Naive thymus-derived CD4-positive, alpha-beta T cell (primary cell): ENCODE measurements at places on chromosomes 4 and X. TPM values are rescaled to one million over a fixed set of nuclear protein-coding genes. Genes with fewer than 3 reads are reported as not detected.

DNA sequence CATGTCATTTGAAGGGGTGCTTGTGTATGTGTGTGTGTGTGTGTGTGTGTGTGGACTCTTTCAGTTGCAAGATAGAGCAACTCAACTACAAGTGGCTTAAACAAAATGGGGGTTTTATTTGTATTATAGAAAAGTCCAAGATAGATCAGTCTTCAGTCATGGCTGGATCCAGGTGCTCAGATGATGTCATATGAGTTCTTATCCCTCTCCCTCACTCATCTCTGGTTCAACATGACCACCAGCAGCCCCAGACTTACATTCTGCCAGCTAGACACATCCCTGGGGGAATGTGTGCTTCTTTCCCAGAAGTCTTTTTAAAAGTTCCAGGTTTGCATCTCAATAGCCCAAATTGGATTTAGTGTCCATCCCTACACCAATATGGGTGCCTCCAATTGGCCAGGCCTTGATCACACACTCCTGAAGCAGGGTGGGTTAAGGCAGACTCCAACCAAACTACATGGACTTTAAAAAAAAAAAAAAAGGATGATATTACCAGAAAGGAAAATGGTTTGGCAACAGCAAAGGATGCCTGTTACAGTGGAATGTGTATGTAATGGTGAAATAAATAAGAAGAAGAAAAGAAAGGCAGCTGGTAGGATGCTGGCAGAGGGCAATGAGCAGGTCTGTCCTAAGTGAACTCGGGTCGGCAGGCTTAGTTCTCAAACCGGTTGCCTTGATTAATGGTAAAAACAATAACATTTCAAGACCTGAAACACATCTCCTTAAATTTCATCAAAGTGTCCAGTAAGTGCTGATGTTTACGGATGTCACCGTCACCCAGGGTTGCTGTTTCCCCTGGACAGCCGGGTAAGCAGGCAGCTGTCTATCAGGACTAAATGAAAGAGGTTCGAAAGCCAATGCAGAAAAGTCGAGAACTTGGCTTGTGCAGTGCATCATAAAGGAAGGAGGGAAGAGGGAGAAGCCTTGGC is 107.7 kb downstream of the SMIM20 start:
- no peak for DNase-seq

DNA sequence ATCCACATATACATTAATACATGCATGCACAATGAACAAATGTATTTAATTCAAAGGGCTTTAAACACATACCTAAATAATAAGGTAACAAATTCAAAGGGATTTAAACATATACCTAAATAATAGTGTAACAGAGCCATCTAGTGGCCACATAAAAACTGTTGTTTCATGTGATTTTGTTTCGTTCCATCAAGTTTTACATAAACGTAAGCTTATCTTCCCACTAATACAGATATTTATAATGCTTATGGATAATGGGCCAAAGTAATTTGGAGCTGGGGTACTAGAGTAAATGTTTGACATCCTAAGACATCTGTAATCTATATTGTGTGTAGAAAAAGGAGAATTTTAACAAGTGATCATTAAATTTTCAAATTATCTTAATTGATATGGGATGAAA is 82.3 kb downstream of the PRSS12 start:
- no peak for DNase-seq

DNA sequence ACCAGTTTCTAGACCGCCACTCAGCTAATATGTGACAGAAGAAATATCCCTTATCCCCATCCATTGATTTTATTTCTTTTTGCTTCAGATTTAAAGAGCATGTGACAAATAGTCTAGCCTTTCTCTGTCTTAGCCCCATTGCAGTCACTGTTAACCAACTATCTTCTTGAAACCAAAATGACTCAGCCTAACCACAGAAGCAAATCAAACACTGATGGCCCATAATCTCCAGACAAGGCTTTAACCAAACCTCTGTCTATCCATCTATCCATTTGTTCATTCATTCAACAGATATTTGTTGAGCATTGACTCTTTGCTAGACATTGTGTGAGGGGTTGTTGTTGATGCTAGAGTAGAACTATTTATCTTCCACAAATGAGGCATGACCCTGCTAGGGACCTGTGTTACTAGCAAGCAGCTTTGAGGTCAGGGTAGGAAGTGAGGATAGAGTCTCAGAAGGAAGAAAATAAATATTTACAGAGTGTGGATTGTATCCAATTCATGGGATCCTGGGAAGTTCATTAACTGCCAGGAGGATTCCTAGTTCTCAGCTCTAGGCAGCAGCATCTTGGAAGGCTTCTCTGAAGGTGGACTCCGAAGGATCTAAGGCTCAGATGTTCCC is 22.5 kb downstream of the HNRNPH2 start:
- no peak for DNase-seq

- DNase-seq = no peak
These were observed 40.3 kb downstream of the ZCCHC13 start for GRCh38 chrX:74344280-74344622.

DNA sequence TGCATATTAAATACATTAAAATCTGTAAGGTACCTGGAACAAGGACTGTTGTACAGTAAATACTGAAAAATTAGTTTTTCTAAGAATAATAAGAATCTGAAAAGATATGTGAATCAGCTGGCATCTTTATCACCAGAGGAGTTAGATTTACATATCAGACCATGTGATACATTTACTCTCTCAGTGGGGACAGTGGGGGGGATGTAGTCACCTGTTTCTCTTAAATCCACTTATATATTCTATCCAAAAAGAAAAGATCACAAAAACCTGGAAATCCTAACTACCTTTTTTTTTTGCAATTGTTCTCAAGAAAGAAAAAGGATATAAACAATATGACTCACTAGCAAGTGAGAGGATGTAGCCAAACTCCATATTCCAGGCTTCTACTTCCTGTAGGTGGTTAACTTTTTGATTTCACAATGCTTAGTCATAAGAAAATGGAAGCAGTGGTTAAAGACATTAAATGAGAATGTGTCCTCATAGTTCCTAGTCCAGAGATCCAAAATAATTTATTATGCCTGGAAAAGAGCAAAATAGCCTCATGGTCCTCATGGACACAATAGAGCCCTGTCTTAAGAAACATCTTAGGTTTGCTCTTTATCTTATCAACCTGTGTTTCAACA is 22.5 kb upstream of the MYOZ2 start:
- no peak for DNase-seq

- DNase-seq = no peak
These were observed 895.1 kb downstream of the PCDH18 start for GRCh38 chr4:136637071-136637777.

DNA sequence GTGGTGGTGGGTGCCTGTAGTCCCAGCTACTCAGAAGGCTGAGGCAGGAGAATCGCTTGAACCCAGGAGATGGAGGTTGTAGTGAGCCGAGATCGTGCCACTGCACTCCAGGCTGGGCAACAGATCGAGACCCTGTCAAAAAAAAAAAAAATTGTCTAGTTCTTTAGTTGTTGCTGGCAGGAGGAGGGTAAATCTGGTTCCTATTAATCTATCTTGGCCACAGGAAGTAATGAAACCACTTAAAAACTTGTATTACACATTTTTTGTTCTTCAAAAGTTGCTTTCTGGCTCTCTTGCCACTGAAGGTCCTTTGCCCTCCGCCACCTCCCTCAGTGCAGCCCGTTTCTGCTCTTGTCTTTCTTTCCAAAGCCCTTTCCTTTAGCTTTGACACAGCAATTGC is 102.9 kb upstream of the ARSJ start:
- DNase-seq = no peak

DNA sequence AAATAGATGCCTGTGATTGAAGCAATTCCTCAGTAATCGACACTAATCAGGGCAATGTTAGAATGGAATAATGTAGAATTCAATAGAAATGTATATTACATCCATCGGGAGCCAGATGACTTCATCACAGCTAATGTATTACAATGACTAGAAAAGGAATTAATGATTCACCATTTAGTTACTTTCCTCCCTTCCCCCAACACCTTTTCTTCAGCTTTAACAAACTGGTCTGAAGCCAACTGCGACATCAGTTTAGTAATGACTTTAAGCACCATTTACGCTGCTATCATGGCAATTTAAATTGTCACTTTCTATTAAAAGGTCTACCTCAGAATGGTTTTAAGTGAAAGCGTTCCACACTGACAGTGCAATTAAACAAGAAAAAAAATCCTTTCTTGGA is 45.1 kb downstream of the SUPT20HL2 start:
- no peak for DNase-seq

DNA sequence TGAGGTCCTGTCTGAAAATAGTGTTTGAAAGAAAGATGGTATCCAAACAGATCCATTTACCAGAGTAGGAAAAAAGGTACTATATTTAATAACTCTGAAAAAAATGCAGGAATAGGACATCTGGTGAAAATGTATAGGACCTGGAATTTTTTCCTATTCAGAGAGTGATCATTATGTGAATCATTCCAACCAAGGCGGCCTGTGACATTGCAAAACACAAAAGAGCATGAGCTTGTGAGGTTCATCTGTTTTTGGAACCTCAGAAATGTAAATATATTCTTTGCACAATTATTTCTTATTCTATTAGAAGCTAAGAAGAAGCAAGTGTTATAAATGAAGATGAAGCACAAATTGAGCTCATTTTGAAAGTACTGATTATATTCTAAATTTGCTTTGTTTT is 2.0 kb downstream of the C4orf51 start:
- no peak for DNase-seq

DNA sequence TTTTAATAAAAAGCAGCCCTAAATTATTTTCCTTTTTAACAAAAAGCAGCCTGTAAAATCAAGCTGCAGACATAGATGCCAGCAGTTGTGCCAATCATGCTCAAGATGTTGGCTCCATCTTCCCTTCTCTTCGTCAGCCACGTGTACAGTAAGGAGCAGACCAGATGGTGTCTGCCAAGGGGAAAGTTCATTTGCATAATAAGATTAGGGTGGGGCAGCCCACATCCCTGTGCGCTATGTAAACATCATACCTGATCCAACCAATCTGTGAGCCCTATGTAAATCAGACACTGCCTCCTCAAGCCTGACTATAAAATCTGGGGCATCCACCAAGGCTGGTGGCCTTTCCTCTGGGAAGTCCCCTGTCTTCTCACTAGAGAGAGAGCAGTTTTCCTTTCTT is 23.1 kb upstream of the C1GALT1C1 start:
- DNase-seq = no peak

DNA sequence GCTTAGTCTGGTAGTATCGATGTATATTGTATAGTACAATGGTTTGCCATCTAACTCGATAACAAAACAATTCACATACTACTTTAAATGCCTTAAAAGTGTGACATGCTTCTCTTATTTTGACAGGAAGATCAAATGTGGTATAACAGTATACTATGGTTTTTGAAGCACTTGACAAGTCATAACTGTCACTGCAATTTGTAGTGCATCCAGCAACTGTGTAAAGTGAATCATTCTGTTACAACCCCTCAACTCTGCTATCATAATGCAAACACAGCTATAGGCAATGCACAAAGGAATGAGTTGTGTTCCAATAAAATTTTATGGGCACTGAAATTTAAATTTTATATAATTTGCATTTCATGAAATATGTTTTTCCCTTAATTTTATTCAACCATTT is 14.0 kb downstream of the RAP1GDS1 start:
- no peak for DNase-seq

- DNase-seq = no peak
These were observed 61.5 kb downstream of the PDK3 start for GRCh38 chrX:24526616-24527015.

DNA sequence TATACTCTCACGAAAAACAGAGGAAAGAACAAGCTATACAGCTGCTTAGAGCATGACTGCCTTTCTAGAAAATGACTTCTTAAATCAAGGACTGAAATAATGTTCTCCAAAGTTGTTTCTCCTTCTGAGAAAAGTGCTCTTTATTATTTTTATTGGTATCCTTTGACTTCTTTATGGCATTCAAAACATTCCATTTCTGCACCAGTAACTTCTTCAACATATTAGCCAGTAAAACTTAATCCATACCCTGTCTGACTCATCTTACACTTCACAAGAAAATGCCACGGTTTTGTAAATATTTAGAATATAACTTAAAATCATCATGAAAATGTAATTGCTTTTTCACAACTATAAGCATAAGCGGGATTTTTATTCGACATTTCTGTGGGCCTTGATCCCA is 180.4 kb downstream of the NR3C2 start:
- no peak for DNase-seq

DNA sequence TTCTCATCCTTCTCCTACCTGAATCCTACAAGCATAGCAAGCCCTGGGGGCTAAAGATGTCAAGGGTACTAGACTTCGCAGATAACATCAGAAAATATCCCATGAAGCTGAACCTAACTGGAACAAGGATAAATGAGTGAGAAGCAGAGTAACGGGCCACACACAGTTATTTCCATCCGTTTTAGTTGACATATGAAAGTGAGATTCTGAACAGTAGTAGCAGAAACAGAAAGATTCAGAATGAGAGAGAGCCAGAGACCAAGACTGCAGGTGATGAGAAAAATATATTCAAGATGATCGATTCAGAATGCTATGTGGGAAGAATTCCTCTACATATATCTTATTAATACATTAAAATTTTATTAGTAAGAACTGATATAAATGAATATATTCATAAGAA is 165.1 kb downstream of the TSPAN5 start:
- DNase-seq = no peak

DNA sequence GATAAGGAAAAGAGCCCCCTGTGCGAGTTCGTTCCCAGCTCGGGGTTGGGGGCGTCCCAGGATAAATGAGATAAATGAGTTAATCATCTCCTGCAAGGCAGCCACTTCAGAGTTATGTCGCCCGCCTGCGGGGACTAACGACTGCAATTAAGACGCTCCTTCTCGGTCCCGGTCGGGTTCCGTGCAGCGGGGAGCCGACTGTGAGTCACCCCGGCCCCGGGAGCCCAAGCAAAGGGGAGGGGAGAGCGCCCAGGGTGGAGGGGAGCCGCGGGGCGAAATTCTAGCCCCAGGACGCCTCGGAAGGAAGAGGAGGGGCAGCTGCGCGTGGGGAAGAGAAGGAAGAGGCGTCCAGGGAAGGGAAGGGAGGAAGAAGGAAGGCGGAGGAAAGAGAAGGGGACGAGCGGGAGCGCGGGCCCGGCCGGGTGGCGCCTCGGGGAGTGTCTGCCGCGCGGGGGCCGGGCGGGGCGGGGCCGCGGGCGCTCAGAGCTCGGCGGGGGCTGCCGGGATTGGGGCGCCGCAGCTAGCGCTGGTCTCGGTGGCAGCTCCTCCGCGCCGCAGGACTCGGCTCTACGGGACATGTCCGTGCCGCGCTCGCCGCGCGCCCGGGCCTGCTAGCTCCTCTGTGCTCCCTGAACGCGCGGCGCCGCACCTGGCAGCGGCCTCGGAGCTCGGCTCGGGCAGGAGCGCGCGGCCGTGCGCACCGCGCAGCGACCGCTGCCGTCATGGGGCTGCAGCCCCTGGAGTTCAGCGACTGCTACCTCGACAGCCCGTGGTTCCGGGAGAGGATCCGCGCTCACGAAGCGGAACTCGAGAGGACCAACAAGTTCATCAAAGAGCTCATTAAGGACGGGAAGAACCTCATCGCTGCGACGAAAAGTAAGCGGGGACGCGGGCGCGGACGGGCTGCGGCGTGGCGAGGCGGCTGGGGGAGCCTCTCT is at the start of gene ARHGAP10:
ARHGAP10 (plus strand) TSS at position 509 of the 938 bp plus-strand sequence; CDS start at position 723, 214 bp downstream.
- peak; percentile 74 for DNase-seq

The ENAM gene
- polyA plus RNA-seq = not detected

The MAGEB10 gene
- polyA plus RNA-seq = not detected

The NMU gene
- polyA plus RNA-seq = not detected

The SPCS3 gene
- 18.4 TPM for polyA plus RNA-seq

The SYAP1 gene
- 13.7 TPM for polyA plus RNA-seq

The NLGN4X gene
- polyA plus RNA-seq = not detected

The NOX1 gene
- 0.12 TPM for polyA plus RNA-seq

The MAGEB1 gene
- polyA plus RNA-seq = not detected

The SSX3 gene
- not detected for polyA plus RNA-seq

The ACE2 gene
- not detected for polyA plus RNA-seq

The SMIM10L2A gene
- polyA plus RNA-seq = 0.19 TPM

The PALLD gene
- polyA plus RNA-seq = 0.51 TPM
